ENCODE measurements at places on chromosomes 16 and 17. TPM values are rescaled to one million over a fixed set of nuclear protein-coding genes. Genes with fewer than 3 reads are reported as not detected.

The SAMD14 gene
- total RNA-seq = 3.3 TPM

DNA sequence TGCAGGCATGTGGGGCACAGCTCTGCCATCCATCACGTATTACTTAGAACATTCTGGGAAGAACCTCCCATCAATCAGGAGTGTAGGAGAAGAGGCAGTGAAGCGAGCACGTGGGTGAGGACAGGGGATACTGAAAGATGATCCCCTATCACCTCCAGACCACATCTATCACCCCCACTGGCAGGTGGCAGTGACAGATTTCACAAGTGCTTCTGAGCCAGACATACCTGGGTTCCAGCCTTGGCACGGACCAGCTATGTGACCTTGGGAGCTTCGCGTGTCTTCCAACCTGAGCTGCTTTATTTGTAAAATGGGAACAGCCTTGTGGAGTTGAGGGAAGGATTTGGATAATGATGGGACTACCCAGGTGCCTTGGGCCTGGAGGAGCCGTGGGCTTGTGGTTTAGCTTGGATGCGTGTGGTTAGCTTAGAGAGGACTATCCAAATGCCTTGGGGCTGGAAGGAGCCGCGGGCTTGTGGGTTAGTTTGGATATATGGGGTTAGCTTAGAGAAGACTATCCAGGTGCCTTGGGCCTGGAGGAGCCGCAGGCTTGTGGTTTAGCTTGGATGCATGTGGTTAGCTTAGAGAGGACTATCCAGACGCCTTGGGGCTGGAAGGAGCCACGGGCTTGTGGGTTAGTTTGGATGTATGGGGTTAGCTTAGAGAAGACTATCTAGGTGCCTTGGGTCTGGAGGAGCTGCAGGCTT, 206.4 kb downstream of the ENGASE start:
- DNase-seq = no peak

GRCh38 chr17:62715882-62716390, 88.5 kb downstream of the MRC2 start:
- DNase-seq = no peak

GRCh38 chr16:15915555-15916081, 27.2 kb upstream of the CEP20 start:
- DNase-seq = no peak
